ENCODE measurements at places on chromosomes 7 and 10. TPM values are rescaled to one million over a fixed set of nuclear protein-coding genes. Genes with fewer than 3 reads are reported as not detected.

The PPP1R17 gene
- not detected for total RNA-seq

The GPR15LG gene
- not detected for total RNA-seq

The OR2A42 gene
- total RNA-seq, result not detected

The DKK1 gene
- total RNA-seq, result 81.9 TPM

The CAMK1D gene
- total RNA-seq, result 1.1 TPM

The TMEM229A gene
- total RNA-seq, result not detected

The IGFBP1 gene
- not detected for total RNA-seq

The SFTPA1 gene
- not detected for total RNA-seq

The HECW1 gene
- total RNA-seq, result not detected

The ZNF425 gene
- 2.3 TPM for total RNA-seq

The MKI67 gene
- total RNA-seq, result 37.2 TPM

The ZNF239 gene
- 2.6 TPM for total RNA-seq

The STK31 gene
- 0.33 TPM for total RNA-seq

The CCDC3 gene
- under 0.01 TPM for total RNA-seq

The MUC3A gene
- under 0.01 TPM for total RNA-seq

The TMEM130 gene
- not detected for total RNA-seq

The EBF3 gene
- 22.2 TPM for total RNA-seq

The RASA4B gene
- 3.8 TPM for total RNA-seq

The UBE2H gene
- 78.5 TPM for total RNA-seq

The OPALIN gene
- total RNA-seq, result not detected

The MYL10 gene
- not detected for total RNA-seq

The PRTFDC1 gene
- 10.9 TPM for total RNA-seq

The LRRD1 gene
- total RNA-seq, result under 0.01 TPM

The RBM20 gene
- total RNA-seq, result under 0.01 TPM

The PIP gene
- total RNA-seq, result not detected

The VKORC1L1 gene
- 27.4 TPM for total RNA-seq

The ANKRD61 gene
- total RNA-seq, result not detected

Data from vein endothelial cell (primary cell).